Dermis blood vessel endothelial cell (primary cell): ENCODE measurements at places on chromosomes 5 and 9. TPM values are rescaled to one million over a fixed set of nuclear protein-coding genes. Genes with fewer than 3 reads are reported as not detected.
A peak's percentile ranks its signal among the peaks of the same experiment; 100 is the strongest.

GRCh38 chr9:3696368-3696767 lies 170.6 kb upstream of the RFX3 start:
- peak; percentile 19 for DNase-seq

- DNase-seq: no peak
Measured at GRCh38 chr9:25636026-25636425, 42.2 kb downstream of the TUSC1 start.

- DNase-seq: no peak
Measured at GRCh38 chr9:128260340-128260739, 15.5 kb downstream of the GOLGA2 start.

- DNase-seq: no peak
Measured at GRCh38 chr5:171650597-171650996, 135.0 kb upstream of the SMIM23 start.

DNA sequence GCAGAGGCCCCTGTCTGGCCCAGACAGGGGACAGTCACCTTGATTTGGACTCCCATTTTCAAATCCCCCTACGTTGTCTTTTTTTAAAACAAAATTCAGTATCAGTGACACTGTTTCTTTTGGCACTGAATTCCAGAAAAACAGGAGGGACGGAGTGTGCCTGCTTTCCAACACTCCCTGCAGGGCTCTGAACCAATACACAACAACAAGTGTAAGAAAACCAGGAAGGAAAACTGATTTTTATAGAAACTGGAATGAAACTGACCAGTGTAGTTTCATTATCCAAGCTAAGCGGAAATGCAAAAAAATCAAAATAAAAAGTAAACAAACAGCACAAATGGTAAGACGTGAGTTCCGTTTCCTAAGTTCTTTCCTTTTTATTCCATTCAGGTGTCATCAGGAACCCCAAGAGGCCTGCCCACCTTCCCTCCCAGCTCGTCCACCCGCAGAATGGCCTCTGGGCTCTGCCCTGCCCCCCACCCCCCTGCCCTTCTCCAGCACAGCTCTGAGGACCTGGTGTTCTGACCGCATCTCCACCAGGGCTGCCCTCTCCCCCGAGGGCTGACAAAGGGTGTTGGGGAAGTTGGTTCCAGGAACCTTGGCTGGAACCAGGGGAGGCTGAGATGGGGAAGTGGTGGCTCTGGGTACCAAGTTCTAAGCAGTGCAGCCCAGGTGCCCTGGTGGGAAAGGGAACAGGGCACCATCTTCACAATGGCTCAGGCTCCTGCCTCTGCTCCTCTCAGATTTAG lies 73.6 kb downstream of the PSD2 start:
- no peak for DNase-seq

- no peak for DNase-seq
Measured at GRCh38 chr9:86763791-86764190, 183.5 kb downstream of the GAS1 start.

- DNase-seq: no peak
Measured at GRCh38 chr9:125971050-125971449, 223.9 kb downstream of the PBX3 start.

PCAT7 gene
- total RNA-seq: not detected in 2 replicates

SLC36A2 gene
- total RNA-seq: not detected in 2 replicates

SLC9A3 gene
- 1.5 TPM in 2 replicates for total RNA-seq
